Heart right ventricle (tissue), 16 donors: ENCODE measurements at places on chromosomes 2 and 18. TPM values are rescaled to one million over a fixed set of nuclear protein-coding genes. Genes with fewer than 3 reads are reported as not detected.

DNA sequence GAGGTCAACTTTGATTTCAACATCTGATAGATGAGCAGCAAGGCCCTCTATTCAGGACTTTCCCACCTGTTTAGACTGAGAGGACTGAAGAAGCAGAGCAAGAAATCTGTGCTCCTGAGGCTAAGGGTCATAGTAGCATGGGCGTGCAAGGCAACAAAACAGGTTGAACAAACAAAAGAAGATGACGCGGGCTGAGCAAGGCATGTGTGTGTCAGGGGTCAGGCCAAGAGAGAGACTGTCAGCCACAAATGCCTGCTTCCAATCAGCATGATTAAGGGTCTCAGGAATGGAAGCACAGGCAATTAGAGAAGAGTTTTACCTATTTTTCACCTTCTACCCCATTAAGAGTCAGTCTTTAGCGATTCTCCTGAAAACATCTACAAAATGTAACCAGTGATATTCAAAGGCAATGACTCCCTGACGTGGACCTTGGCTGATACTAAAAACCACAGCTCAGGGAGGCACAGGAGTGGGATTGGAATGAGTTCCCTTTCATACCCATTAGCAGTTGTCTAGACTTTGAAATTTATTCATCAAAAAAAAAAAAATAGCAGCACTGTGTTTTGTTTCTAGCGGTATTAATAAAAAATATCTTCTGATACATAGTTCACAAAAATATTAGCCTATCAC, 81.9 kb downstream of the DYNAP start:
- no peaks in the 10 kb centered on the region for H3K36me3 ChIP-seq
- H3K27ac ChIP-seq = no peak overlapping the region
- H3K27me3 ChIP-seq = no peaks in the 10 kb centered on the region
- no peak for DNase-seq
- no peak overlapping the region for H3K4me3 ChIP-seq
- H3K4me1 ChIP-seq = no peaks in the 10 kb centered on the region

DNA sequence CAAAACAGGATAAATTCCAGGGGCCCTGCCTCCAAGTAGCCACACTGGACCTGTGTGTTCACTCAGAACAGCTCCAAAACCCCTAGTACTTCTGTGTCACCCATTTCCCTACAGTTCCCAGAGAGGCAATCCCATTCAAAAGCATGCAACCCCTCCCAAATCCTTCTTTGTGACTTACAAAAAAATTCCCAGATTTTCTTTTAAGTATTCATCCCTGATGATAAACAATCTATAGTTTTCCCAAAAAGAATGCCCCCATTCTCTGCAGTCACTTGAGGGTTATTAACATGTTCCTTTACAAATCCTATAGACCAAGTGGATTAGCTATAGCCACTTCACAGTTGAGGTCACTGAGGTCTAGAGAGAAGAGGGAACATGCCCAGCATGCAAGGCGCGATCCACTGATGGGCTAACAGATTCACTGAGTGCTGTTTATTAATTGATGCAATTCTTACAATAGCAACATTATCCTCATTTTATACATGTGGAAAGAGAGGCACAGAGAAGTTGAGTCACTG, 85.4 kb downstream of the MYL12B start:
- no peak overlapping the region for H3K4me3 ChIP-seq
- no peaks in the 10 kb centered on the region for H3K4me1 ChIP-seq
- DNase-seq = no peak
- H3K27me3 ChIP-seq = no peaks in the 10 kb centered on the region
- H3K36me3 ChIP-seq = no peaks in the 10 kb centered on the region
- H3K27ac ChIP-seq = no peak overlapping the region

- DNase-seq = no peak
- H3K36me3 ChIP-seq = no peaks in the 10 kb centered on the region
- no peak overlapping the region for H3K27ac ChIP-seq
- no peaks in the 10 kb centered on the region for H3K27me3 ChIP-seq
Measured at GRCh38 chr18:77074431-77074830, 58.2 kb downstream of the MBP start.

GRCh38 chr2:29375843-29376242, 260.6 kb downstream of the CLIP4 start:
- H3K36me3 ChIP-seq = no peaks in the 10 kb centered on the region
- no peak for DNase-seq
- H3K4me3 ChIP-seq = no peak overlapping the region
- no peak overlapping the region for H3K27ac ChIP-seq

DNA sequence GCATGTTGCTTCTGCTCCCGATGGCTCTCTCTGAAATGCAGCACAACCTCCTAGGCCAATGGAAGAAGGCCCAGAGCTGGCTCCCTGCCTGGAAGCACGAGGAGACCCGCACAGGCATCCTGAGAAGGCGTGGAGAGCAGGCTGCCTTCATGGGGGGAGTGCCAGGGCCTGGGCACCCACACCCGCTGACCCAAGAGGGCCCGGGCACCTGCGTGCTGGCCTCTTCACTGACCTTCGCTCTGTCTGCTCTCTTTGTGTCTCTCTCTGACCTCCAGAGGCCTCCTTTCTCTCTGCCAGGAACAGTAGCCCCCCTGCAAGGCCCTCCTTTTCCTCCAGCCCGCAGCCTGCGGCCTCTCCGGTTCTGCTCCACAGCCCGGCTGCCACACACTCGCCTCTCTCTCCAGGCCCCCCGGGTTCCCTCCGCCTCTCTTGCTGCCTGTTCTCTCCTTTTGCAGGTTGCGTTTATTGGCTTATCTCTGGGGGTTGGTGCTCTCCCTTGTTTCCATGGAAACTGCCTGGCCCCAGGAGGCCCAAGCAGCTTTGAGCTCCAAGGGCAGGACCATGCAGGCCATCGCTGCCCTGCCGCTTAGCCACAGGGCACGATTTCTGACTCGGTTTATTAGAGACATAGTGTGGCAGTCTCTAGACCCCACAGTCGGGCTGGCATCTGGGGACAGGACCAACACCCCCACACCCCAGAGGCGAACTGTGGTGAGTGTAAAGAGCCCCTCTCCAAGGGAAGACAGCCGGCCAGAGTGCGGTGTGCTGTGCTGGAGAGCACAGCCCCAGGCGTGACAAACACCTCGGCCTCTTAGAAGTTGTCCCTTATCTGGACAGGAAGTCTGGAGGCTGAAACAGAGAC, 1.7 kb downstream of the MZT2B start:
- peak; percentile 57 for DNase-seq
- no peaks in the 10 kb centered on the region for H3K36me3 ChIP-seq
- H3K27ac ChIP-seq = no peak overlapping the region
- peaks cover 23% of the 10 kb centered on the region for H3K4me1 ChIP-seq
- peak overlapping the region; percentile 88 for H3K4me3 ChIP-seq

RAB10 gene
- 100 TPM for total RNA-seq
